SHP77 (cell line): ENCODE measurements at places on chromosomes 1 and 21.

DNA sequence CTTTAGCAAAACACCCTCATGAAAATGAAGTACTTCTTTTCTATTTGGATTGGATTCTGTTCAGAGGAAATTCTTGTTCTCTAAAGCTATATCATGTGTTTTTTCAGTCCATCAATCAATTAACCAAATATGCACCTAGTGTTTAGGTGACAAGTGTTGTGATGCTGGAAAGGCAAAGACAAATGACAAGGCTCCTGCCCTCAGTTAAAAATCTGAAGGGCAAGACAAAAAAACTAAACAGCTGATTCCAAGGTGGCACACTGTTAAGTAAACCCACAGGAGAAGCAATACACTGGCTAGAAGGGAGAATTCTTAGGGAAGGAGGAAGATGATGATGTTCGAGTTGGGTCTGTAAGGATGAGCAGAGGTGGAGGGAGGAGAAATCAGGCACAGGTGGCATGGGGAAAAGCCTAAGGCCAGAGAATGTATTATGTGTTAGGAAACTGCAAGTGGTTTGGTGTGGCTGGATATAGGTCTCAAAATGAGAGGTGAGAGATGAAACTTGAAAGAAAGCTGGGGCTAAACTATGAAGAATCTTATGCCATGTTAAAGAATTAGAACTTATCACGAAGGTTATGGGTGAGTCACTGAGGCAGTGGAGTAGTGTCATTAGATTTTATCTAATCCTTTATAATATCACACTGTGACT, 51.8 kb upstream of the GFI1 start:
- no peak for DNase-seq

GRCh38 chr1:30405631-30406212, 317.7 kb downstream of the MATN1 start:
- no peak for DNase-seq

GRCh38 chr1:115337276-115337632, 795 bp downstream of the NGF start:
- no peak for DNase-seq

- DNase-seq, result no peak
Measured at GRCh38 chr1:149846042-149846441, 53.3 kb upstream of the BOLA1 start.

DNA sequence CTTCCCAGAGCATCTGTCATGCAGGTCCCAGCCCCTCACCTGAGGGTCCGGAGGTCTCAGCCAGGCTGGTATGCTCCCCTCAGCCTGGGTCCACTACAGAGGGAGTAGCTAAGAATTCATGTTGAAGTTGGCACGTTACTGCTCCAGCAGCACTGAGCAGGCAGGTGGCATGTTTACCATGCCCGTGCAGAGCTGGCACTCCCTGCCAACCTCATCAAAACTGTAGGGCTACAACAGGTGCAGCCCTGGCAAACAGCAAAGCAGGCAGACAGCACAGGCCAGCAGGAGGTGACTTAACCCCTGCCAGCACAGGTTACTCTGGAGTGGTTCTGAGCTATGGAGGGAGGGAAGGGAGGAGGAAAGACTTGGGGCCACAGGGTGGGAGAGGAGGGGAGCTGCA, 46.4 kb downstream of the NUAK2 start:
- no peak for DNase-seq

DNA sequence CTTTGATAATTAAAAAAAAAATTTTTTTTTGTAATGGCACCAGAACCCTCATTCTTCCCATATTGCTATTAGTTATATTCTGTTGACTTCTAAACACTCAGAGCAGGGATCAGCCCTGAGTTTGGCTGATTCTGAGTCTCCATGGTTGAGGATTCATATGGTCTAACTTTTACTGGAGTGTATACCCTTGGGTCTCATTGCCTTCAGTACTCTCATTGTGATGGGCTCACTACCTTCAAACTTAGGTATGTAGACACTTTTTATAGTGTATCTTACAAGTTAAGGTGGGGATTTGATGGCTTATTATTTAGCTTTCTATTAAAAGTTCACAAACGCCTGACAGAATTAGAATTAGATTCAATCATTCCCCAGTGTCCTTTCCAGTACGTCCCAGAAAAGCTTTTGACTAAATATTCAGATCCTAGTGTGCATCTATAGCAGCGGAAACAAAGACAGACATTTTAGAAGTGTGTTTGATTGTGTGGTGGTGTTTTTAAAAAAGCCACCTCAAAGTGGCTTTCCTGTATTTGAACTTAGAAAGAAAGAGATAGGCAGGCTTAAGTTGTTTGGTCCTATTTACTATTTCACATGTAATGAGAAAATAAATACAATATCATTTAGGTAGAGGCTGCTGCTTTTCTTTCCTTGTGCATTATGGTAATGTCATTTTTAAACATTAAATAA, 1.4 kb downstream of the MACF1 start:
- DNase-seq, result no peak

DNA sequence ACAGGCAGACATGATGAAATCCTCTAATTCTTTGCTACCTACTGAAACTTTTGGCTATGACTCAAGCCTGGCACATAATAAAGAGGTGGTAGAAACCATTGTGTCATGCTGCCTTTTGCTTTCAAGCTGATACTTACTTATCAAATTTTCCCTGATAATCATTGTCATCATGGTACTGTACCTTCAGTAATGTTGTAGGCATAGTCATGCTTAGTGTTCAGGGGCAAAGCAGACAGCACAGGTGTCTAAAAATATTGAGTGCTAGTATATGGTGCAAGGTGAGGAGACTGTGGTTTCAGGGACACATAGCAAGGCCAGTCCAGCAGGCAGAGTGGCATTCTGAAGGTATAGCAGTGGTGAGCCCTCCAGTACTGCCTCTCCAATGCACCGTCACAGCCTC, 226.9 kb upstream of the DEPDC1 start:
- no peak for DNase-seq

DNA sequence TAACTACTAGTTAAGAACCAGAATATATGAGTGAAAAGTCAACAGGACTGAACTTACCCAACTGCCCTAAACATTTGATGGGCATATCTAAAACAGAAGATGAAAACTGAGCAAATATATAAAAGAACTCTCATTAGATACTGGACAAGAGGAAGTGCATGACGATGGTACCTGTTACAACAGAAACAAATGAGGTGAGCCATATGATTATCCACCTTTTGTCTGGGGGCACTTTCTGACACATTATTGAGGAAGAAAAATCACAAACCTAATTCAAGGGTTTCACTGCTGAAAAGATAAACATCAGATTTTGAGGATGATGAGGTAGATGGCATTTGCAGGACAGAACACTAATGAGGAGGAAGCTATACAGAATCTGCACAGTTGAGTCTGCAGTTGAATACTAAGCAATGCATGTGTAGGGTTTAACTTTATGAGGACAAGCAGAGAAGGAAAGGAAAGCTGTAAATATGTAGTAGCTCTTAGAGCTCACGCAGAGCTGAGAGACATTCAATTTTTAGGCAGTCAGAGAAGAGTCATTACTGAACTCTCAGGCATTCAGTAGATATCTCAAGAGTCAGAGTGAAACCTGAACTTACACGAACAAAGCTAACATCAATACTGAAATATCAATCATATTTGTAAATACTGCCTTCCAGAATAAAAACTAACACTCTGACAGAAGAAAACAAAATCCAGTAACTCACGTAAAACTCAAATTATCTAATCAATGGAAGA, 262.1 kb downstream of the AKT3 start:
- DNase-seq, result no peak

DNA sequence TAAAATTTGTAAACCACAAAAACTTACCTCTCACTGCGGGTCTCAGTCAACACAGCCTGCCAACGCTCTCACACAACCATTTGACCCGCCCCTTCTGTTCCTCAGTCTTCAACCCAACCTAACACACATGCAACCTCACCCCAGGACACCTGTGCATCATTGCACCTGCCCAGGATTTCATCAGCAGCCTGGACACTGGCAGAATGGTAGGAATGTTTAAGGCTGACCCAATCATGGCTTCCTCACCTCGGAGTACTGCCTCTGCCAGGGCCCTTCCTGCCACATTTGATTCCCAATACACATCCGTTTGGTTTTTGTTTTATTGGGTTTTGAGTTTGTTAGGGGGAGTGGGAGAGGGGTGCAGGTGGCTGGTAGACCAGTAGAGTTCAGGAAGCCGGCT, 40.7 kb downstream of the TOMM20 start:
- DNase-seq, result no peak

GRCh38 chr21:42465803-42466127, 30.3 kb downstream of the RSPH1 start:
- no peak for DNase-seq

DNA sequence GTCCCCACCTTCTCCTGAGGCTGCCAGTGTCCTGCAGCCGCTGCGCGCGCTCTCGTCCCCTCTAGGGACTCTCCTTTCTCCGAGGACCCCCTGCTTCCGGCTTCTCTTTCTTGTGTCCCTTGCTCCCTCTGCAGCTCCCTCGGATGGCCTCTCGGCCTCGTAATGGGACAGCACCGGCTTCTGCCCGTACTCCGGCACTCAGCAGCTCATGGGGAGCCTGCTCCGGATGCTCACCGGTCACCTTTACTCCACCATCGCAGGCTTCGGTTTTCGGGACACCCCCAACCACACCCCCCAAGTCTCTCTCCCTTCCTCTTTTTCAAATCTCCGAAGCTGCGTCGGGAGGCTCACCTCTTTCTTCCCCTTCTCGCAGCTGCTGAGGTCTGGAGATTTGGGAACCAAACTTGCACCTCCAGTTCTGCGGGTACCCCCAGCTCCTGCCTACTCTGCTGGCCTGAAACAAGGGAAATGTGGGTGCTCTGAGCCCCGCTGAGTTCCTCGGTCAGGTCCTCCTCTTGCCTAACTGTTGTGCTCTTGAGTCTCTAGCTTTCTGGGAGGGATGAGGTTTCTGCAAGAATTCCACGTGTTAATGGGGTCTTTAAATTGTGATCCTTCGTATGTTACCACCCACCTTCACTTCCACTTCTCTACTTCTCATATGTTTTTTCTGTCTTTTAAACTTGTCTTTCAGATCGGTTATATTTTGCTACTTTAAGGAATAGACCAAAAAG, 930 bp downstream of the CDC14A start:
- peak; percentile 28 for DNase-seq

- no peak for DNase-seq
Measured at GRCh38 chr1:70633004-70633403, 221.9 kb downstream of the CTH start.

DNA sequence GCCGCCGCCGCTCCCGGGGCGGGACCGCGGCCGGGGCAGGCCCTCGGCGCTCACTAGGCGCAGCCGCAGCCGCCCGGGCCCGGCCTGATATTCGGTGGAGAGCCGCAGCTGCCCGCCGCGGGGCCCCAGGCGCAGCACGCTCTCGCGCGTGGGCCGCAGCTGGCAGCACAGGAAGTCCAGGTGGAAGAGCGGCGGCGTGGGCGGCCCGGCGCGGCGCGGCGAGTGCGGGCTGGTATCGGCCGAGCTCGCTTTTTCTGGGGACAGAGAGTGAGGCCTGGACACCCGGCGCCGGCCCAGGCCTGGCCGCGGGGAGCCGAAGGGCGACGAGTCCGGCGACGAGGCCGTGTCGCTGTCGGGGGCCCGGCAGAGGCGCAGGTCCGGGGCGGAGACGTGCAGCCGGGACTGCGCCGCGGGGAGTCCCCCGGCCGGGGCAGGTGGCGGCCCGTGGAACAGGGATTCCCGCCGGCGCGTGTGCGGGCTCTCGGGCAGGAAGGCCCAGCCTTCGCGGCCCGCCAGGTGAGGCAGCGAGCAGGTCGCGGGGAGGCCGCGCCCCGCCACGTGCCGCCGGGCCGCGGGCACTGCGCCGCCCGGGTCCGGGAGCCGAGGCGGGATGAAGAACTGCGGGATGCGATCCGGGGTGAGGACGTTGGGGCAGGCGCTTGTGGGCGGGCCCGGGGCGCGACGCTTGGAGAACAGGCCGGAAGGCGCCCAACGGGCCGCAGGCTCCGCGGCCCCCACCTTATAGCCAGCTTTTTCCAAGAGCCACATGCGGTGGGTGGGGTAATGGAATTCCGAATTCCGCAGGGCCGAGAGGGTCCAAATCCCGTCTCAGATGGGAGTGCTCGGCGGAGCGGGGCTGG, 1.2 kb downstream of the C2CD4D start:
- no peak for DNase-seq

DNA sequence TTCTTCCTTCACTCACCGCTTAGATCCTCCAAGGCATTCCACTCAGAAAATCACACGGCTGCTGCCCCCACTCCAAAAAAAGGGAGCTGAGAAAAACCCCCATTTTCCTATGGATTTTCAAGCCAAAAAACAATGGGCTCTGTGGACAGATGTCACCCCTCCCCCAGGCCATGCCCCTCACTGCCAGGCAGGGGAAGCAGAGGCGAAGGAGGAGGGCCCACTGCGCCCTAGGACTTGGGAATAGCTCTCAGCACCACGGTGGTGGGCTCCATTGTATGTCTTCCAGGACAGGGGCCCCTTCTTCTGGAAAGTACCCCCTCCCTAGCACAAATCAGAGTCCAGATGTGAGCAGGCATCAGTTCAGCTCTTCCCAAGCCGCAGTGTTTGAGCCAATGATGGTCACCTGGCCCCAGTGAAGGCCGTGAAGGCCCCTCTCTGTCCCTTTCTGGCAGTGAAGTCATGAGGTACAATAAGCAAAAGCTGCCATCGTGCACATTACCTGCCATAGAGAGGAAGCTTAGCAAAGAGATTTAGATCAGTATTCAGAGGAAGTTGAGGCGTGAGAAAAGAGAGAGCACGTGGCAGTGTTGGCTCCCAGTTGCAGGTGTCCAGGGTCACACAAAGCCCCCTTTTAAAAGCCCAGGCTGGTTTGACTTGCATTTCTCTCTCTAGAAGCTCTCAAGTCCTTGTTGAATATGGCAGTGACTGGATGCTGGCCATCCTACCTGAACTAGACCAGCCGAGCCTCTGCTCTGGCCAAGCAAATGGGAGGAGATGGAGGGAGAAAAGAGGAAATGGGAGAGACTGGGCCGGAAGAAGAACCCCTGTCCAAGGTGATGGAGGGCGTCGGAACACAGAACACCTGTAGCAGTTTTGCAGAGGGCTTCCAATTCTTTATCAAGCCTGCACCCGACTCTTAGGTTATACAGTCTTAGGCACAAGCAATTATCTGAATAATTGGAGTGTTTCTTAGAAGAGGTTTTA, 149.0 kb downstream of the TOMM20 start:
- no peak for DNase-seq

DNA sequence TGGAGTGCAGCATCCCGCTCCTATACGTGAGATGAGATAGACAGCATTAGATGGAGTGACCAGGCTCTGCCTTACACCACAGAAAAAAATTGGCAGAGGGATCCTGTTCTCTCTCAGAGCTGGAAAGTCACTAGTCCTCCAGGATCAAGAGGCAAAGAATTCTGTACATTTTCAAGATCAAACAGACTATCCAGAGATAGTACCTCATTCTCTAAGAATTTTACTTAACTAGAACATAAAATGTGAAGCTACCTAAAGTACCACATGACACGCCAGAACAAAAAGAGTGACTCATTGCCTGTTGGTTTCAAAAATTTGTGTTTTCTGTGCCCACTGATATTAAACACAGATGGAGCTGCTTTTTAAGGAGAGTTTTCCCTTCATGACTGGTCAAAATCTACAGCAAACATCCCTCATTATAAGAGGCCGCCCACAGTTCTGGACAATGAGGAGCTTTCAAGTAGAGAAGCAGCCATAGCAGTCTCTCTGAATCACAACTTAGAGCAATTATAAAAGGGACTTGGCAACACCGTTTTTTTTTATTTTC, 32.3 kb downstream of the CD160 start:
- no peak for DNase-seq

GRCh38 chr1:157696966-157697628, 3.5 kb downstream of the FCRL3 start:
- DNase-seq, result no peak

- DNase-seq, result no peak
Measured at GRCh38 chr1:6891781-6892579, 106.7 kb downstream of the CAMTA1 start.

GRCh38 chr1:235933017-235933765, 66.5 kb upstream of the LYST start:
- no peak for DNase-seq

- no peak for DNase-seq
Measured at GRCh38 chr1:63969441-63969901, 195.7 kb downstream of the ROR1 start.
